Keratinocyte (primary cell): ENCODE measurements at places on chromosomes 1 and 21. TPM values are rescaled to one million over a fixed set of nuclear protein-coding genes. Genes with fewer than 3 reads are reported as not detected.

NPHS2 gene
- polyA plus RNA-seq = not detected in 3 replicates

CRB1 gene
- polyA plus RNA-seq = 0.04 to 0.12 TPM in 2 of 3 replicates, not detected in the other

AMY2A gene
- not detected in 3 replicates for polyA plus RNA-seq

RGS4 gene
- 0.23 to 1.1 TPM (median 0.90 TPM) in 3 replicates for polyA plus RNA-seq

ZNF669 gene
- polyA plus RNA-seq = 3.8 to 4.5 TPM (median 4.5 TPM) in 3 replicates

TPTE gene
- not detected in 3 replicates for polyA plus RNA-seq

TRAPPC10 gene
- polyA plus RNA-seq = 17.5 to 22.0 TPM (median 21.6 TPM) in 3 replicates

EPHX1 gene
- polyA plus RNA-seq = 4.7 to 12.1 TPM (median 6.4 TPM) in 3 replicates

RIPK4 gene
- 16.6 to 23.4 TPM (median 18.4 TPM) in 3 replicates for polyA plus RNA-seq

LHX8 gene
- not detected in 3 replicates for polyA plus RNA-seq

GRCh38 chr1:81799939-81800694 lies 617 bp upstream of the ADGRL2 start:
- H3K27ac ChIP-seq = no peak overlapping the region
- H3K4me3 ChIP-seq = peak overlapping the region; percentile 56

DNA sequence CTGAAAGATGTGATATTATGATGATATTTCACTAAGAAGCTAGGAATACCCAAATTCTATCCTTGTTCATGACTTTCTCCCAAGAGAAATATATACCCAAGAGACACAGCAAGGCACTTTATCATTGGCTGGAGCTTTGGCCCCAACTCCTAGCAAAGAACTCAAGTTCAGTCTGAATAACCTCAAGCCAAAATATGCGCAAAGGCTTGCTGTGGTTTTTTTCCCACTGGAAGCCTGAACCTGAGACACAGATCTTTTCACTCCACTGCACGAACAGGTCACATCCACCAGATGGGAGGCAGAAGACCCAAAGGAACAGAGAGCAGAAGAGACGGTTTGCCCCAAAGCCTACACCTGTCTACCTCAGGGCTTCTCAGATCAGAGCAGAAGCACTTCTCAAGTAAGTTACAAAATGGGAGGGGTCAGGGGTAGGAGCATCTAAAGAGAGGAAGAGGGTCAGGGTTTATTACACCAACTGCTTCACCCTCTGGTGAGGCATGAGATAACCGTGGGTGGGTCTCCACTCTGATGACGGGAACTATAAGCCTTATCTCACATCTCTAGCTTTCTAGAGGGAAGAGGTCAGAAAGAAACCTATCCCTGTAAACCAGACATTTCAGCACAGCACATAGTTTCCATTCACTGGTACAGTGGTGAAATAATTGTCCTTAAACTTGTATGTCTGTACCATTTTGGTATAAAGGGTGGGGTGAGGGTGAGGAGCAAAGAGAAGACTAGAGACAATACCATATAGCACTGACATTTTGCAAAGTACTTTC lies 17.1 kb upstream of the CDC42BPA start:
- no peak overlapping the region for H3K27ac ChIP-seq
- DNase-seq = no peak
- no peak overlapping the region for H3K4me3 ChIP-seq
- H3K4me1 ChIP-seq = peaks cover 2% of the 10 kb centered on the region

- peak overlapping the region; percentile 71 for H3K4me3 ChIP-seq
- no peak for DNase-seq
- peak overlapping the region; percentile 43 for H3K27ac ChIP-seq
- no peaks in the 10 kb centered on the region for H3K36me3 ChIP-seq
- H3K27me3 ChIP-seq = no peaks in the 10 kb centered on the region
These were observed 7.4 kb upstream of the ARHGAP29 start for GRCh38 chr1:94244816-94245215.

DNA sequence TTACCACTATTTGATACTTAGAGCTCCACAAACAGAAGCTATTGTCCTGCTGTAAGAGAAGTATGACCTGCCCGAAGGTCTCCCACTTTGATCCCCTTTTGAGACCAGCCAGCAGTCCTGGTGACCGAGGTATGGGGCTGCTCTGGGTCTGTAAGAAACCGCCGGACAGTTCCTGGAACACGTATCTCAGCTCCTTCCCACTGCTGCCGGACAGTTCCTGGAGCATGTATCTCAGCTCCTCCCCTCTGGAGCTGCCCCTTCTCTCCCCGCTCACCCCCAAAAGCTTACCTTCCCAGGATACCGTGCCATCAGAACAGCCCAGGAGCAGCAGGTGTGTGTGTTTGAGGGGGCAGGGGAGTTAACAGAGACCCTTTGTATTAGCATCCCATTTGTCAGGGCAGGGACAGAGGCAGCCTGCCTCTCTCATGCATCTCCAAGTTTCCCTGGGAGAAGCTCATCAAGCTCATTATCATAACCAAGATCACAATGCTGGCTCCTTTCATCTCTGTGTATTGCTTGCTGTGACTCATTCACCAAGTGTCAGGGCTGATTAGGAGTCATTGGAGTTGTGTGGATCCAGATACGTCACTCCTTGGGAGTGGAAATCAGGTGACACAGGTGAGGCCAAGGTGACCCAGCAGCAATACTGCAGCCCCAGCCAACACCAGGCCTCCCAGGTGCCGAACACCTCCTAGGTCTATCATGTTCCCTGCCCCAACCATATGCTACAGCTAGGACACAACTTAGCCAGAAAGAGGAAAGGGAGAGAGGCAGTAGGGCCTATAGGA lies 25.3 kb downstream of the OPTC start:
- H3K27ac ChIP-seq = no peak overlapping the region
- peaks cover 38% of the 10 kb centered on the region for H3K4me1 ChIP-seq
- DNase-seq = no peak
- no peaks in the 10 kb centered on the region for H3K27me3 ChIP-seq
- H3K4me3 ChIP-seq = no peak overlapping the region

DNA sequence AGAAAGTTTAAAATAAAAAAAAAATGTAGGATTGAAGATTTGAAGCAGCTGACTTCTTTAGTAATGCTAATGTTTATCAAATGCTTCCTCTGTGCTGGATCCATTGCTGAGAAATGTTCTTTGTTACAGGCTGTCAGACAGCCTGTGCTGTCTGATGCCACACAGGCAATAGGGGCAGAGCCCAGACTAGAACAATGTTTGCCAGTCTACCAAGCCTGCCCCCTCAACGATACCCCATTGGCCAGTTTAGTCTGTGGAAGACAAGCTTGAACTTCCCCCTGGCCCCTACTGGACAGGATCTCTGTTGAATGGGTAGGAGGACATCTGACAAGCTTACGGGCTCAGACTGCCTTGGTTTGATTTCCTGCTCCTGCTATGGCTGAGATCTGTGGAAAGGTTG lies 79.4 kb downstream of the PAPPA2 start:
- no peak overlapping the region for H3K4me3 ChIP-seq
- H3K27ac ChIP-seq = no peak overlapping the region
- no peaks in the 10 kb centered on the region for H3K36me3 ChIP-seq
- DNase-seq = no peak
- H3K4me1 ChIP-seq = no peaks in the 10 kb centered on the region

- DNase-seq = no peak
- peaks cover 30% of the 10 kb centered on the region for H3K4me1 ChIP-seq
- no peaks in the 10 kb centered on the region for H3K36me3 ChIP-seq
- no peak overlapping the region for H3K27ac ChIP-seq
These were observed 2.1 kb downstream of the GNAT2 start for GRCh38 chr1:109617291-109617801.

DNA sequence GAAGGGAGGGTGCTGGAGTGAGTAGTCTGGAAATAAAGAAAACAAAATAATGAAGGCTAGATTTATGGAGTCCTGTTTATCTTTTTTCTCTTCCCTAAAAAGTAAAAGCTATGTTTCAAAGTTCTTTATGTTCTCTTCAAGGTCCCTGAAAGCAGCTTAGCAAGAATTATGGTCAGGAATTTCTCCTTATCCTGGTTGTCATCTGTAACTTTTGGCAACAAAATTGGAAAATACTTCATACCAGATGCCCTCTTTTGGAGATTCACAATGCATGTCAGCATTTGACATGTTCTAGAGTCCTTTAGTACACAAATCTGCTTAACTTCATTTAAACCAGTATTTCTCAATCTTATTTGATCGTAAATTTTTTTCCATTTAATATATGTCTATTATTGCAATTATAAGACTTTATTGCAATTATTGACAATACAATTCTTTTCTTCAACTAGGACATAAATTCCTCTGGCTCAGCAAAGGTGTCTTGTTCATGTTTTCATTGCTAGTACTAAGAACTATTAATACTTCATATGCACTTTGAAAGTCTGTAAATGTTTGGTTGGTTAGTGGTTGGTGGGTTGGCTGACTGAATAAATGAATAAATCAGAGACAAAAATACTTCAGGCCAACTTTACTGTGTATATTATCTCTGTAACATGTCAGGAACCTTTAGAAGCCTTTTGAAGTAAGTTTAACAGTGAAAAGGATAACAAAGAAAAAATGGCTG lies 101.5 kb downstream of the ATP1B1 start:
- no peaks in the 10 kb centered on the region for H3K27me3 ChIP-seq
- H3K4me1 ChIP-seq = peaks cover 5% of the 10 kb centered on the region
- no peak overlapping the region for H3K4me3 ChIP-seq
- no peak for DNase-seq
- H3K27ac ChIP-seq = no peak overlapping the region

GRCh38 chr21:25097648-25098047 lies 509.6 kb downstream of the MRPL39 start:
- H3K4me3 ChIP-seq = no peak overlapping the region
- DNase-seq = no peak
- H3K27ac ChIP-seq = no peak overlapping the region
- H3K27me3 ChIP-seq = no peaks in the 10 kb centered on the region
- no peaks in the 10 kb centered on the region for H3K4me1 ChIP-seq

- no peaks in the 10 kb centered on the region for H3K4me1 ChIP-seq
- DNase-seq = no peak
- H3K27me3 ChIP-seq = no peaks in the 10 kb centered on the region
These were observed 42.5 kb downstream of the PTPRF start for GRCh38 chr1:43573066-43573800.

GRCh38 chr1:38926091-38926490 lies 15.5 kb downstream of the RHBDL2 start:
- H3K4me1 ChIP-seq = no peaks in the 10 kb centered on the region
- no peaks in the 10 kb centered on the region for H3K27me3 ChIP-seq
- peaks cover 1% of the 10 kb centered on the region for H3K36me3 ChIP-seq
- no peak overlapping the region for H3K27ac ChIP-seq
- H3K4me3 ChIP-seq = no peak overlapping the region
